Fibroblast of villous mesenchyme (primary cell): ENCODE measurements at places on chromosomes 11 and 22.

- no peak for DNase-seq
These were observed 80.8 kb downstream of the SGSM3 start for GRCh38 chr22:40451210-40451609.

DNA sequence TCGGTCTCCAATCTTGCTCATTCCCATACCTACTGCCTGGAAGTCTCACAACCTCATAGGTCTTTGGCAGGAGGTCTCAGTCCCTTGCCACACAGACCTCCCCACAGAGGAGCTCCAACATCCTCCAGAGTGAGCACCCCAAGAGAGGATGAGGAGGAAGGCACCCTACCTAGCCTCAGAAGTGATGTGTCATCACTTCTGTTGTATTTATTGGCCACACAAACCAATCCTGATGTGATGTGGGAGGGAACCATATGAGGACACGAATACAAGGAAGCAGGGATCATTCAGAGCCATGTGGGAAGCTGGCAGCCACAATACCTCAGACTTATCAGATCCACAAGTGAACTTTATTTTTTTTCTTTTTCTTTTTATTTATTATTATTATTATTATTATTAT, 9.0 kb upstream of the UPK2 start:
- no peak for DNase-seq

DNA sequence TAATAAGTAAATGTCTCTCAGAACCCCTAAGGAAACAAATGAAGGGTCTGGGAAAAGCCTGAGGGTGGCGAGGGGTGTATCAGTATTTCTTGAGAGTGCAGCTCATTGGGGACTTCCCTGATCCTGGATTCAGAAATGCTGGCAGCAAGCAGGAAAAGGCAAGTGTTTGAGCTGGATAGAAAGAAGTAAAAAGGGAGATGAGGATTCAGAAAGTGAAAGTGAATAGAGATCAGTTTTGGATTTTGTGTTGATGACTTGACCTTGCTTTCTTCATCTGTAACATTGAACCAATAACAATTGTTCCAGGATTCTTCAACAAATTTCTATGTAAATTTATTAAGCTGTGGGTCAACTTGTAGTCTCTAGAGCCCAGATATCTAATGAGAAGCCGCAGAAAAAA, 66.9 kb upstream of the CTSC start:
- DNase-seq = peak; percentile 17

DNA sequence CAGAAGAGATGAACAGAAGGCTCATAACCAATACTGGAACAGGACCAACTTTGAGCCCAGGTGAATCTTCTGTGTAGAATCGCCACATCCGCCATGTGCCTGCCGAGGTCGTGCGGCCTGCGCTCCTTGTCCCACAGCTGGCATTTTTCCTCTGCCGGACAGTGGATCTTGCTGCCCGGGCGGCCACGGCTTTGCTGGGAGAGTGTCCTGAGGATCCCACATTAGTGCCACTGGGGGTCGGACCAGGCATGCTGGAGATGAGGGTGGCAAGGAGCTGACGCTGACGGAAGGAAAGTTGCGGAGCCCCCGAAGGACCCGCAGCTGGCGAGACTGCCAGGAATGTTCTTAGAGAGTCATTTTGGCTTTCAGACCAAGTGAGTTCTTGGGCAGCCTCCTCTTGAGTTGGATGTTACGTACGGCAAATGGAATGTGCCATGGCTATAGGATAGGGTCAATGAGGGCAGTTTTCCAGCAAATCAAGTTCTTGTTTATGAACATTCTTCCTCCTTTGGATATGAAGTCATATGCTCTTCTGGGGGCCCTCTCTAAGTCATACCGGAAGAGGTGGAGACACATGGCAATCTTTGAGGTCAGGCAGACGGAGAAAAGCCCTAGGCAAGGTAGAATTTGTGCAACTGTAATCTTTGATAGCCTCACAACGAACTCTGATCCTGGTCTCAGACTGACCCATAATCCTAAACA, 57.4 kb upstream of the NUP160 start:
- peak; percentile 69 for DNase-seq

- DNase-seq = no peak
These were observed 293.5 kb downstream of the MN1 start for GRCh38 chr22:27507935-27508526.

DNA sequence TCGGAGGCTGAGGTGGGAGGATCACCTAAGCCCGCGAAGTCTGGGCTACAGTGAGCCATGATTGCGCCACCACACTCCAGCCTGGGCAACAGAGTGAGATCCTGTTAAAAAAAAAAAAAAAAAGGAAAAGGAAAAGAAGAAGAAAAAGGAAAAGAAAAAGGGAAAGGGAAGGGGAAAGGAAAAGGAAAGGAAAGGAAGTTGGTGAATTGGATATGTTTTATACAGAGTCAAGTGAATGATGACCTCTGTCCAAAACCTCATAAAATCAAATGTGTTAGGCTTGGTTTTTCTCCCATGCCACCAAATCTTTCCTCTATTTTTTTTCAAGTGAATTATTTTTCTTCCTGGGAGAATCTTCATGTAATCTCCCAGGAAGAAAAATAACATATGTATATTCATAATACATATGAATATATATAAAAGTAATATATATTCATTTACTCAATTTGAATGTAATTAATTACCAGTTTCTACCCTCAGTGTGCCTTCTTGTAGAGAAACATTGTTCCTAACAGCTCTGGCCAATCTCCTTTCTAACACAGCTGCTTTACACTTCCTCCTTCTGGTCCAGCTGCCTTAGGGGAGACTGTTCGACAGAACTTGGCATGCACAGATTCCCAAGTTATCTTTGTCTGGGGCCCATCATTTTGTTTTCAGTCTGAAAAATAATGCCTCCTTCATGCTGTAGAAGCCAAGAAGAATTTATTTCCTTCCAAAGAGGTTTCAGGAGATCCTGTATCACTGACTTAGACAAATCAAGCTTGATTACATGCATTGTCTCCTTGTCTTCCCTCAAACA, 111.9 kb downstream of the CCDC34 start:
- no peak for DNase-seq

DNA sequence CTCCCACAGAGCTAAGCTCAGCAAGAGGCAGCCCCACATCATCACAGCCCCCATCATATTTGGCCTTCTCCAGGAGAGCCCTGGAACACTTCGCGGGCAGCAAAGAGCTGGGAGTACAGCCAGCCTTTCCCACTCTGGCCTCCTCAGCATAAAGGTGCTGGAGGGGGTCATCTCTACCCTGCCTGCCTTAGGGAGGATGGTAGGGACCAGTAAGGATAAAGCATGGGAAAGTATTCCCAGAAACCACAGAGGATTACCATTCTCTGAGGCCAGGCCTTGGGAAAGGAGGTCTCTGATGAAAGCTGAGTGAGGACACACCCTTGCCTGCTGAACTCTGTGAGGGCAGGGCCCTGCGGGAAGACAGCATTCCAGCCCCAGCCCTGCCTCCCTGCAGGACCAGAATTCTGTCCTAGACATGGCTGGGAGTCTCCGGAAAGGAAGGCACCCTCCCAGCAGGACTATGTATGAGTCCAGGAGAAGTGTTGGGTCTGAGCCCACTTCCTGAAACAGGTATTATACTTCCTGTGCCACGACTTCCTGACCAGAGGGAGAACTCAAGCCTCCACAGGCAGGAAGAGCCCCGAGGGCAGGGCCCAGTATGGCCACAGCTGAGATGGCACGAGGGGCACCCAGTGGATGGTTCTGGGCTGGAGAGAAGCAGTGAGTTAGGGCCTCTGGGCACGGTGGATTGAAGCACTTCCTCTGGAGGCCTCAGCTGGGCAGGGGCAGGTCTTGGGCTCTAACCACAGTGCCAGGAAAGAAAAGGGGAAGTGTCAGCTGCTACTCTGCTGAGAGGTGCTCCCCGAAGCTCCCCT, 12.9 kb upstream of the CASTOR1 start:
- peak; percentile 99 for DNase-seq

DNA sequence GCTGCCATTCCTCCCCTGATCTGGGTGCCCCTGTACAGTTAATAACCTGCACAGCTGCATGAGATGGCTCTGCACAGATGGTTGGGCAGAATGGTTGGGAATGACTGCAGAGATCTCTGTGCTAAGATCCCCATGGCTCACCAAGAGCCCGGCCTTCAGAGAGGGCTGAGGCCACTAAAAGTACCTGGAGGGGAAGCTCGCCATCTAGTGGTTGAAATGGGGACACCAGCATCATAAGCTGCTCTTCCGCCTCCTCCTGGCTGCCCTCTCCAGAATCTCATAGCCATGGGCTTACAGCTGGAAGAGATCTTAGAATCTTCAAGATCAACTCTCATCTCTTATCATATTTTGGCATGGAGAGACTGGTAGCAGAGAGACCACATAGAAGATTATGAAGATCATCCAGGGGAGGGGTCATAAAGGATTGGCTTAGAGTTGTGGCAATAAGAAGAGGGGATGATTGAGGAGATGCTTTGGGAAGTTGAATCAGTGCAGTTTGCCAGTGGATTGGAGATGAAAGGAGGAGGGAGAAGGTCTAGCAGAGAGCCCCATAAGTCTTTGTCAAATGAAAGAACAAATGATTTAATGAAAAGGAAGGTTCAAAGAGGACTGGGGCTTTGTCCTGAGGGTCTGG, 22.0 kb upstream of the TLCD5 start:
- peak; percentile 80 for DNase-seq

GRCh38 chr11:35165423-35166368, 26.7 kb downstream of the CD44 start:
- peak; percentile 47 for DNase-seq

- DNase-seq = no peak
These were observed 63.0 kb downstream of the HIPK3 start for GRCh38 chr11:33320016-33320813.

GRCh38 chr11:115084231-115084630, 405.9 kb downstream of the NXPE2 start:
- DNase-seq = no peak

- peak; percentile 28 for DNase-seq
These were observed 58.5 kb downstream of the STIM1 start for GRCh38 chr11:3913921-3914320.

GRCh38 chr11:34105957-34106504, 602 bp downstream of the NAT10 start:
- DNase-seq = peak; percentile 26

- DNase-seq = no peak
These were observed 350.9 kb downstream of the TTC28 start for GRCh38 chr22:28328756-28329155.

- no peak for DNase-seq
These were observed 527.5 kb downstream of the CNTN5 start for GRCh38 chr11:99548264-99548663.

DNA sequence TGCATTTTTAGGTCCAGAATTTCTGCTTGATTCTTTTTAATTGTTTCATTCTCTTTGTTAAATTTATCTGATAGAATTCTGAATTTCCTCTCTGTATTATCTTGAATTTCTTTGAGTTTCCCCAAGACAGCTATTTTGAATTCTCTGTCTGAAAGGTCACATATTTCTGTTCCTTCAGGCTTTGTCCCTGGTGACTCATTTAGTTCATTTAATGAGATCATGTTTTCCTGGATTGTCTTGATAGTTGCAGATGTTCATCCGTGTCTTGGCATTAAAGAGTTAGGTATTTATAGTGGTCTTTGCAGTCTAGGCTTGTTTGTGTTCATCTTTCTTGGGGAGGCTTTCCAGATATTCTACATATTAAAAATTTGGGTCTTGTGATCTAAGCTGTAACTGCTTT, 694.8 kb upstream of the CCDC179 start:
- peak; percentile 19 for DNase-seq

- no peak for DNase-seq
These were observed 22.3 kb downstream of the APOL5 start for GRCh38 chr22:35739931-35740380.

GRCh38 chr11:1746511-1746931, 3.9 kb downstream of the IFITM10 start:
- DNase-seq = no peak

- no peak for DNase-seq
These were observed 121.7 kb downstream of the FEZ1 start for GRCh38 chr11:125374398-125374797.

GRCh38 chr11:11567936-11568650, 53.7 kb downstream of the GALNT18 start:
- DNase-seq = no peak

DNA sequence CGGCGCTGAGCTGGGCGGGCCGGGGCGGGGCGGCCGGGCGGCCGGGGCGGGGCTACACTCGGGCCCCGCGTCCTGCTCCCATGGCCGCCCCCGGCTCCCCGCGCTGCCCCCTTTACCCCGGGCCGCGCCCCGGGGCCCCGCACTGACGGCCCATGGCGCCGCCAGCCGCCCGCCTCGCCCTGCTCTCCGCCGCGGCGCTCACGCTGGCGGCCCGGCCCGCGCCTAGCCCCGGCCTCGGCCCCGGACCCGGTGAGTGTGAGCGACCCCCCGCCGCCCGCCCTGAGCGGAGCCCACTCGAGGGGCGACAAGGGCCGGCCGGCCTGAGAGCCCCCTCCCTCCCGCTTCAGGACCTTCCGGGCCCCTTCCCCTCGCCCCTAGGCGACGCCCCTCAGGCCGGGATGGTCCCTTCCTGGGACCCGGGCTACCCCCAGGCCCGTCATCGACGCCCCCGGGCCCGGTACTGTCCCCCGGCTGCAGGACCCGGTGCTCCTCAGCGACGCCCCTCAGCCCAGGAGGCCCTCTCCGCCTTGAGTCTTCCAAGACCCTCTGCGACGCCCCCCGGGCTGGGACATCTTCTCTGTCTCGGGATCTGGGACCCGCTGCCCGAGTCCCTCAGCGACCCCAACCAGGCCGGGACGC, at the start of gene KREMEN1:
TSS of gene KREMEN1 (plus strand) at position 57 of the 639 bp plus-strand sequence. CDS start at position 153, 96 bp downstream.
- DNase-seq = no peak

DNA sequence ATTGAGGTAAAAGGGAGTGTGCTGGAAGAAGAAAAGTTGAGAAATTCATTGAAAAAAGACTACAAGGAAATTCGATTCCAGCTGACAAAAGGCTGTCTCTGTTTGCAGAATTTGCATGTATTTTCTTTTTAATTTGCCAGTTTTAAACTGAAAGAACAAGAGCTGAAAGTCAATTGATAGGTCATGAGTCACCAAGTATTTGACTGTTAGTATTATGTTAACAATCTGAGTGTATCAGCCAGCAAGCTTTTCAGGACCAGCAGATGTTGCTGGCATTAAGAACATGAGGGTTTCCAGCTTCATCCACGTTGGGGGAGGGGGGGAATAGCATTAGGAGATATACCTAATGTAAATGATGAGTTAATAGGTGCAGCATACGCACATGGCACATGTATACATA, 726.7 kb downstream of the METTL15 start:
- peak; percentile 73 for DNase-seq

GRCh38 chr11:117738246-117738957, 58.6 kb downstream of the DSCAML1 start:
- no peak for DNase-seq

DNA sequence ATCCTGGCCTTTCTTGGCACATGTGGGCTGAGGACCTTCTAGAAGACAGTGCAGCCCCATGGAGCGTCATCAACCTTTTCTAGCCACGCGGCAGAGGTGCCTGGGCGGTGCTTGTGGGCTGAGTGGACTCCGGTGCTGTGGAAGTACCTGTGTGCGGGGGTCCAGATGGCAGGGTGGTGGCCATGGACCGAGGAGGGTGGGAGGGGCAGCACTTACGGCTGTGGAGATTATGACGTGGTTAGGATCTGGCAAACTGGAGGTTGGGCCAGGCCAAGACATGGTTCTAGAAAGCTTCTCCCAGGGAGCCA, 2.0 kb downstream of the TUB start:
- no peak for DNase-seq

GRCh38 chr11:69864686-69865661, 45.8 kb upstream of the FGF3 start:
- DNase-seq = no peak
